NCI-H460 (cell line): ENCODE measurements at places on chromosomes 11 and 22. TPM values are rescaled to one million over a fixed set of nuclear protein-coding genes. Genes with fewer than 3 reads are reported as not detected.

IGLL1 gene
- not detected in 2 replicates for total RNA-seq

IGSF9B gene
- total RNA-seq: 0.37 and 0.55 TPM in 2 replicates

OR52E8 gene
- total RNA-seq: not detected in 2 replicates

STT3A gene
- 176 and 198 TPM in 2 replicates for total RNA-seq

SORL1 gene
- 4.5 TPM in 2 replicates for total RNA-seq

CYP2D6 gene
- total RNA-seq: 0.17 and 0.59 TPM in 2 replicates

RAB3IL1 gene
- 3.2 and 4.6 TPM in 2 replicates for total RNA-seq

JAML gene
- not detected in 2 replicates for total RNA-seq

TMPRSS5 gene
- total RNA-seq: 0.15 TPM in 1 of 2 replicates, not detected in the other
